Glutamatergic neuron (in vitro differentiated cells): ENCODE measurements at places on chromosomes 2 and 18.
A peak's percentile ranks its signal among the peaks of the same experiment; 100 is the strongest.

DNA sequence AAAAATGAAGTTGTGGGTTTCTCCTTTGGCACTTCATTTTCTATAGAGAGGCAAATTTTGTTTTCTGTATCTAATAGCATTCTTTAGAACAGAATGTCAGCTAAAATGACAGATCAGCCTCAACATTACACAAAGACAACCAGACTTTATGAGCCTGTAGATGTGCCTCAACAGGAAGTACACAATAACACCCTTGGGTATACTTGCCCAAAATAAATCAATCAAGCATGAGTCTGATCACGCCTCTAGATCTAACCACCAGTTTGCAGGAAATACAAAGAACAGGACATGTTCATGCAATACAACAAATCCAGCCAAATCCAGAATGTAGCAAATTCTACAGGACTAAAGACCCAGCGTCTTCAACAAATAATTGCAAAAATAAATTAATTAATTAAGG lies 11.2 kb upstream of the DAPL1 start:
- DNase-seq = no peak

DNA sequence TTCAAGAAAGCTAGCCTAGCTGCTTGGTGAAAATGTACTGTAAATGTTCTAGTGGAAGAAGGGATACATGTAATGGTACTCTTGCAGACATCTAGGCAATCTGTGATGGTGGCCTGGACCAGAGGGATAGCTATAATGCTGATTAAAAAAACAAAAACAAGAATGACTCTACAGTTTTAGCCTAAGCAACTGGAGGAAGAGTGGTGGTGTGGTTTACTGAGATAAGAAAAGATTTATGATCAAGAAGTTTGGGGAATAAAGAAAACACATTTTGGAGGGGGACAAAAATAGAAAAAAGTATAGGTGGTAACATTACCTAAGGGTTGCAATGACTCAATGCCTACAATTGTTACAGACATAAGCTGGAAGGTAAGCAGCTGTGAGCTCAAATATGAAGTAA lies 1080.7 kb upstream of the CELF4 start:
- no peak for DNase-seq

- peak; percentile 20 for DNase-seq
Observed at GRCh38 chr2:63051795-63052333, 1.2 kb downstream of the OTX1 start.

DNA sequence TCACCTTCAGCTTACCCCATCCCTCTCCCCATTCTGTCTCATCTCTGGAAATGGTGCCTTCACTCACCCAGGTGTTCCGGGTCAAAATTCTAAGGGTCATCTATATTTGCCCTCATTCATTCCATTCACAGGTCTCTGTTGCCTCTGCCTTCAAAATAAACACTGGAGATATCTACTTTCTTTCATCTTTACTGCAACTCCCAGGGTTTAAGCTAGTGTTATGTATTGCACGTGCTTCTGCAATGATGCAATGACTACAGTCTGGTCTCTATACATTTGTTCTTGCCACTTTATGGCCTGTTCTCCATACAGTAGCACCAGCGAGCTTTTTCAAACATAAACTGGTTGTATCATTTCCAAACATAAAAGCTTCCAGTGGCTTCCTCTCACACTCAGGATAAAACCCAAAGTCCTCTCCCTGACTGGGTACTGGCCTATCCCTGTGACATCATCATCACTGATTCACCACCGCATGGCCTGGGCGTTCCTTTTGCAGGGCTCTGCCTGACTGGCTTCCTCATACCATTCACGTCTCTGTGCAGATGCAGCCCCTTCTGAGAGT lies 14.3 kb downstream of the DSG2 start:
- DNase-seq = no peak

DNA sequence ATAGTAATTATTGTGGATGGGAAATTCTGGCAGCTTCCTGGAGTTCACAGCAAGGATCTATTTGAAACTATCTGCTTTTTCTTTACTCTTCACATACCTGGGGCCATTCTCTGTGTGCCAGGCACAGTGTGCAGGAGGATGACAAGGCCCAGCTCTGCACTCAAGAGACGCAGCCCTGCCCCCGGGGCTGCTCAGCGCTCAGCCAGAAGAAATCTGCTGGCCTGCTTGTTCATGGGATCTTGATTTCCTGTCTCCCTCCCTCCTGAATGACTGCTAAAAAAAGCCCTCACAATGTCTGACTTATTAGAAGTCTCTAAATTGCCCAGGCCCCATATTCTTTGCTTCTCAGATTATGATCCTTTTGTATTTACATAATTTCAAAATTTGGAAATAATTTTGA lies 210.9 kb downstream of the DCDC2C start:
- DNase-seq = no peak

- DNase-seq = no peak
Observed at GRCh38 chr2:235244255-235245220, 249.3 kb upstream of the AGAP1 start.

GRCh38 chr2:235142601-235143000 lies 190.8 kb downstream of the SH3BP4 start:
- DNase-seq = no peak

DNA sequence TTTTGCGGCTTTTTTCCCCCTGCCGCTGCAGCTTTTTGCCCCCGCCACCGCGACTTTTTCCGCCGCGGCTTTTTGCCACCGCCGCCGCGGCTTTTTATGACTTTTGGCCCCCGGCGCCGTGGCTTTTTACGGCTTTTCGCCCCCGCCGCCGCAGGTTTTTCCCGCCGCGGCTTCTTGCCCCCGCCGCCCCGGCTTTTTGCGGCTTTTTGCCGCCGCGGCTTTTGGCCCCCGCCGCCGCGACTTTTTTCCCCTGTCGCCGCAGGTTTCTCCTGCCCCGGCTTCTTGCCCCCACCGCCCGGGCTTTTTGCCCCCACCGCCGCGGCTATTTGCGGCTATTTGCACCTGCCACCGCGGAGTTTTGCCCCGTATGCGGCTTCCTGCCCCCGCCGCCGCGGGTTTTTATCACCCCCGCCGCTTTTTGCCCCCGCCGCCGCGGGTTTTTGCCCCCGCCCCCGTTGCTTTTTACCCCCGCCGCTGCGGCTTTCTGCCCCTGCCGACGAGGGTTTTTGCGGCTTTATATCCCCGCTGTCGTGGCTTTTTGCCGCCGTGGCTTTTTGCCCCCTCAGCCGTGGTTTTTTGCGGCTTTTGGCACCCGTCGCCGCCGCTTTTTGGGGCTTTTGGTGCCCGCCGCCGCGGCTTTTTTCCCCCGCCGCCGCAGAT lies 2750.9 kb downstream of the RPIA start:
- peak; percentile 21 for DNase-seq

DNA sequence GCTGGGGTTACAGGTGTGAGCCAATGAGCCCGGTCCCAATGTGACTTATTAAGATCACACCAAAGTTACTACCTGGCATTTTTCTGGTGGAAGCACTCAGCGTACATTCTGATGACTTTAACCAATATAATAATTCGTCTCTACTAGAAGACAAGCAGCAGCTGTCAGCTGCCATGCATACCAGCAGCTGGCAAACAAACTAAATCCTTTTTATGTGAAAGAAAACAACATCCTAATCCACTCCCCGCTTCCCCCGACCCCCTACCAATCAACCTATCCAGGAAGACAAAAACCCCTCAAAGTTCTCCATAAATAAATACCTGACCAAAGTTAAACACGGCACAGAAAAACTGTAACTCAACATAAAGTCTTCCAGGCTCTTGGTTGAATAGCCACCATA lies 42.1 kb downstream of the GPR155 start:
- no peak for DNase-seq

DNA sequence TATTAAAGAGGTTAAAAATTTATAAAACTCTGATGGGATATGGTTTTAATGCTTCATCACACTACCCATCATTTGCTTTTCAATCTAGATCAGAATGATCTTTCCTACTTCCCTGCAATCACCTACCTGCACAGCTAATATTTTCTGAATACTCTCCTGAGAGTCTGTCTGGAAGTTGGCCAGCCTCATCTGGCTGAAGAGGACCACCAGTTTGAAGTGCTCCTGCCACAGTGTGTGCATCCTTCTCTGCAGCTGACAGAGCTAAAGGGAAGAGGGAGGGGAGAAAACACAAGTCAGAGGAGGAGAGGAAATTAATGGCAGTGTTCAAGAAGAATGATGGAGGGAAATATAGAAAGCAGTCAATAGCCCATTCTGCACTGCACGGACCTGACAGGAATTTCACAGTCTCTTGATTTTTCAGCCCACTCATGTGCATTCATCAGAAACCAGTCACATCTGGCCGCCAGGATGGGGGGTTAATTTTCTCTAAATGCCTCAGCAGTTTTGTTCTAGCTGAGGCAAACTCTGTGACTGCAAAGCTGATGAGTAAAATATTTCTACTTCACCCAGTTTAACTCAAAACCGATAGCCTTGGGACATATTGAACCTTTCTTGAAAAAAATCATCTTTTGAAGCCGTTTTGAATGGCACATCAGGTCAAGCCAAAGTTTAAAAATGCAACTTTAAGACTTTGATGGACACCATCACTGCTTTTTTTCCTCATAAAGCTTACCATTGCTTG lies 201.8 kb upstream of the KLHL14 start:
- no peak for DNase-seq

DNA sequence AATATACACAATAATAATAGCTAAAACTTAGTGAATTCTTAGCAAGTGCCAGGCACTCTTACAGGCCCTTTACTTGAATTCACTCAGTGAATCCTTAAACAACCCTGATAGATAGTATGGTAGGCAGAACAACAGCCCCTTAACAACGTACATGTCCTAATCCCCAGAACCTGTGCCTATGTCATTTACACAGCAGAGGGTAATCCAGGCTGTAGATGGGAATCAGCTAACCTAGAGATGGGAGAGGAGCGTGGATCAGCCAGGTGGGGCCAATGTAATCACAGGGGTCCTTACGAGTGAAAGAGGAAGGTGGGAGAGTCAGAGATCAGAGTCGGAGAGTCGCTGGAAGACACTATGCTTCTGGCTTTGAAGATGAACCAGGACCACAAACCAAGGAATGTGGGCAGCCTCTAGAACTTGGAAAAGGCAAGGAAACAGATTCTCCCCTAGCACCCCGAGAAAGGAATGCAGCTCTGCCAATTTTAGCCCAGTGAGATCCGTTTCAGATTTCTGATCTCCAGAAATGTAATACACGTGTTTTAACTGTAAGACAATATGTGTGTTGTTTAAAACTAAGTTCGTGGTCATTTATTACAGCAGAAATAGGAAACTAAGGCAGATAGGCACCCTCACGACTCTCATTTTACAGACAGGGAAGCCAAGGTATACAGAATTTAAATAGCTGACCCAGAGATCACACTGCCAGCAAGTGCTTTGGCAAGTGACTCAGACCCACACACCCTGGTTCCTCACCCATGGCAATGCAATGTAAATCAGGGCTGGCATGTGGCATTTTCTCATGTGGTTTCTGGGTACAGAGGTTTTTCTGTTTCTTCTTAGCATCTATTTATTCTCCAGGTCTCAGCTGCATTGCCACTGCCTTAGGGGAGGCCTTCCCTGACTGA lies 68.9 kb downstream of the DOCK10 start:
- DNase-seq = no peak

DNA sequence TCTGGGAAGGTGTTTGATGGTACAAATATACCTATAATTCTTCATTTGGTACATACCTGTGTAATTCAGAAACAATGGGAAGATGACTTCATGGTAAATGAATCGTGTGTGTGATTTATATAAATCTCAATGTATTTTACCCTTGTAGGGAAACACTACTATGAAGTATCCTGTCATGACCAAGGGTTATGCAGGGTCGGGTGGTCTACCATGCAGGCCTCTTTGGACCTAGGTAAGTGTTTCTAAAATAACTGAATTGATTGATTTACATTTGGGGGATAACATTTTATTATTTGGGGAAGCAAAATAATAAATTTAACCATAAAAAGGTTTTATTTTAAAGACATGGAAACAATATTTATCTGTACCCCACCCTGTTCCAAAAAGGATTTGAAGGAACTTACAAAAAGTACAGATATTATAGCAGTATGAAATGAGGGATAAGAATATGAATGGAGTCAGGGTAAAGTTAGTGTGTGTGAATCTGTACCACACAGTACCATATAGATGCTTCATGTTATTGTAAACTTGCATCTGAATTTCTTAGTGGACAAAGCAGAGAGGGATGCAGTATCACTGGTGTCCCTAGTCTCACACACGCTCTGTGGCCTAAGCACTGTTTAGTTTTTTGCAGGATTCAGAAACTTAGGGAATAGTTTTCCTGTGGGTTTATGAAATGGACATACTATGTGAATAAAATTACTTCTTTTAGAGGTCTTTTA lies 11.5 kb downstream of the DDX1 start:
- no peak for DNase-seq
